ENCODE measurements at places on chromosomes 2 and 18. TPM values are rescaled to one million over a fixed set of nuclear protein-coding genes. Genes with fewer than 3 reads are reported as not detected.
A peak's percentile ranks its signal among the peaks of the same experiment; 100 is the strongest.

- DNase-seq: peak; percentile 46
Observed at GRCh38 chr2:65749545-65749944, 317.1 kb upstream of the SPRED2 start.

GRCh38 chr2:58939388-58939787 is 698.3 kb upstream of the FANCL start:
- DNase-seq: peak; percentile 72

DNA sequence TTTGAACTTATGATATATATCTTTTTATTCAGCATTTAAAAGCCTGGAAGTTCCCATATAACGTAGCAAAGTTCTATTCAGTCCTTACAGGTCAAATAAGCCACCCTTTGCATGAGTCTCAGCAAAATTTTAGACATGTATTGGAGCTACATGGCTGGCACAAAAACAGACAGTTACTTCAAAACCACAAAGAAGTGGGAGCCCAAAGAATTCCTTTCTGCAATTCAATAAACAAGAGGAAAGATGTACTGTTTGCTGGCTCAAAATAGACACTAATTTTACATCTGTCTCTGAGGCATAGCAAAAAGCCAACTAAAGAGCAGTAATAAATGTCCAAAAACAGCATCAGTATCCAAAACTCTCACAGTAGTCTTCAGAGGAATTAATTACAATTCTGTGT is 87.0 kb downstream of the ZEB2 start:
- DNase-seq: no peak

Gene CDH2
- 32.5 TPM for total RNA-seq

Gene PPM1G
- 72.0 TPM for total RNA-seq

- DNase-seq: peak; percentile 27
Observed at GRCh38 chr2:239762655-239763269, 262.4 kb downstream of the NDUFA10 start.

All from H4 (cell line).